EL (cell line): ENCODE measurements at places on chromosomes 6 and 20.

- no peak for DNase-seq
Measured at GRCh38 chr6:164230804-164231203, 816.3 kb downstream of the QKI start.

GRCh38 chr6:3053231-3053508 lies 15.1 kb upstream of the RIPK1 start:
- DNase-seq = no peak

GRCh38 chr20:48098099-48098498 lies 312.8 kb upstream of the SULF2 start:
- no peak for DNase-seq

GRCh38 chr6:112660626-112661025 lies 313.5 kb downstream of the RFPL4B start:
- no peak for DNase-seq

GRCh38 chr6:112118034-112118433 lies 30.6 kb downstream of the FAM229B start:
- no peak for DNase-seq

GRCh38 chr6:37314487-37315156 lies 39.2 kb upstream of the RNF8 start:
- DNase-seq = peak; percentile 33

- DNase-seq = no peak
Measured at GRCh38 chr6:75345413-75345812, 60.8 kb upstream of the TMEM30A start.

GRCh38 chr6:16836144-16836981 lies 75.1 kb upstream of the ATXN1 start:
- peak; percentile 11 for DNase-seq

DNA sequence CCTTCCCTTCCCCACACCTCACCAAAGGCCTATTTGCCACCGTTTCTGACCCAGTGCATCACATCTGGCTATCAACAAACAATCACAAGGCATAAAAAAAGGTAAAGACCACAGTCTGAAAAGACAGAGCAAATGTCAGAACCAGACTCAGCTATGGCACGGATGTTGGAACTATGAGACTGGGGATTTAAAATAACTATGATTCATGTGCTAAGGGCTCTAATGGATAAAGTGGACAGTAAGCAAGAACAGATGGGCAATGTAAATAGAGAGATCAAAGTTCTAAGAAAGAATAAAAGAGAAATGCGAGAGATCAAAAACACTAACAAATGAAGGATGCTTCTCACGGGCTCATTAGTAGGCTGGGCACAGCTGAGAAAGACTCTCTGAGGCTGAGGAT lies 99.5 kb downstream of the LAMP5 start:
- no peak for DNase-seq

DNA sequence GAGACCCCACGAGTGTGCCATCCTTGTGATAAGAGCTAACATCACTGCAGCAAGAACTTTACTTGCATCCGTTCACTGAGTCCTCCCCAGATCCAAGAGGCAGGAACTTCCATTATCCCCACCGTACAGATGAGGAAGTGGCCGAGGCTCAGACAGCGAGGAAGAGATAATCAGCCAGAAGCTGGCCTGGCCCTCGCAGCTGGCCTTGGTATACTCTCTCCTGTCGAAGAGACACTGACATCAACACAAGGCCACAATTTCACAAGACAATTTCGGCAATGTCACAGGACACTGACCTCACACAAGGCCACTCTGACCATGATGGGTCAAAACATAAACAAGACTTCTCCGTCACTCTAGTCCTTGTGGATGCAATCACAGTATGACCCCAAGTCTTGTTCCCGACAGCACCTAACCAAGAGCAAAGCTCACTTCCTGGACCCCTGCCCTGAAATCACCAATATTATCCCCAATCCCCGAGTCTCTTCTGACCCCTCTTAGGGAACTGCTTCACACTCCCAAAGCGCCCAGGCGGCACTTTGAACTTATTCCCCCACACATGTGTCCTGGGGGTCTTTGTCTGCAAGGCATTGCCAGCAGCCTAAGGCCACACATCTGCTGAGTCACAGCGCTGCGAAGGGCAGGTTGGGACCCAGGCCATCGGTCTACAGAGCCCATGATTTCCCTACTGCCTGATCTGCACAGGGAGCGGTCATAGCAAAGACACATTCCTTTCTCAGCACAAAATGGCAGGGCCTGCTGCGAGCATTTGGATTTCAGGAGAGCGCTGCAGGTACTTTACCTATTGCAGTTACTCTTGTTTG lies 14.8 kb upstream of the VAPB start:
- DNase-seq = no peak

DNA sequence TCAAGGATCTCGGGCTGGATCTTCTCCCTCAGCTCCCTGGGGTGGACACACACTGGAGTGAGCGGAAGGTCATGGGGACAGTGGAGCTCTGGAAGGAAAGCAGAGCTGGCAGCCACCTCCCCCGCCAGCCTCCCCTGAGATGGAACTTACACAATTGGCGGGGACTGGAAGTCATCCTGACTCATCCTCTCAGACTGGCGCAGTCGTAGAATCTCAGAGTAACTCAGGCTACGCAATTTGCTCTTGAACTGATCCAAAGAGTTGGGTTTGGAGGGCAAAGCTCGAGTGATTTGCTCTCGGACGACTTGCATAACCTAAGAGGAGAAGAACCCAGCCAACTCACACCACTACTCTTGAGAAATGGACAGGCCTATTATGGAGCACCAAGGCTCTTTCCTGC lies 34.8 kb downstream of the ELMO2 start:
- DNase-seq = no peak

GRCh38 chr20:54345301-54345724 lies 130.1 kb upstream of the DOK5 start:
- peak; percentile 69 for DNase-seq

DNA sequence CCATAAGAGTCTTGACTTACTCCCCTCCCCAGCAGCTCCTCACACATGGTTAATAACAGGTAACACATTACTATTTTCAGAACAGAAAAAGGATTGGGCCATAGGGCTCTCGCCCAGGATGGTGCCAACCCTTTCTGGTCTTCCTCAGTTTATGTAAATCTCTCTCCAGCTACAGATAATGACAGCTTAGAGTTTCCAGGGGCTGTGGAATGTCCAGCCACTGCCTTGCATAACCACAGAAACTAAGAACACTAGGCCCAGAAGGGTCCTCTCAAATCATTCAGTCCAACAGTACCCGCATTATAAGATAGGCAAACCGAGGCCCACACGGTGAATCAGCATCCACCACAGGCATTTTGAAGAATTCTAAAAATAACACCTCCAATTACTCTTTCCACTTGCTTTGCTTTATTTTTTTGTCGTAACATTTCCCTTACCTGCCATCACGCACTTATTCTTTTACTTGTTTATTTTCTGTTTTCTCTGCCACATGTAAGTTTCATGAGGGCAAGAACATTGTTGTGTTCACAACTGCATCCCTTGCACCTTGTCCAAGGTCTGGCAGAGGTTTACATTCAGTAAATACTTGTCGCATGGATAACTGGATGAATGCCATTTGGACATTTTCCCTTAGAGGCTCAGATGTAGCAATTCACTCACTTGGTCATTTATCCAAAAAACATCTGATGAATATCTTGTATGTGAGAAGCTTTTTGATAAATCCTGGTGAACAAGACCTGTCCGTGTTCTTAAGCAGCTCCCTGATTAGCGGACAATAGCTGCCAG lies 6.4 kb upstream of the SDC4 start:
- DNase-seq = peak; percentile 35

DNA sequence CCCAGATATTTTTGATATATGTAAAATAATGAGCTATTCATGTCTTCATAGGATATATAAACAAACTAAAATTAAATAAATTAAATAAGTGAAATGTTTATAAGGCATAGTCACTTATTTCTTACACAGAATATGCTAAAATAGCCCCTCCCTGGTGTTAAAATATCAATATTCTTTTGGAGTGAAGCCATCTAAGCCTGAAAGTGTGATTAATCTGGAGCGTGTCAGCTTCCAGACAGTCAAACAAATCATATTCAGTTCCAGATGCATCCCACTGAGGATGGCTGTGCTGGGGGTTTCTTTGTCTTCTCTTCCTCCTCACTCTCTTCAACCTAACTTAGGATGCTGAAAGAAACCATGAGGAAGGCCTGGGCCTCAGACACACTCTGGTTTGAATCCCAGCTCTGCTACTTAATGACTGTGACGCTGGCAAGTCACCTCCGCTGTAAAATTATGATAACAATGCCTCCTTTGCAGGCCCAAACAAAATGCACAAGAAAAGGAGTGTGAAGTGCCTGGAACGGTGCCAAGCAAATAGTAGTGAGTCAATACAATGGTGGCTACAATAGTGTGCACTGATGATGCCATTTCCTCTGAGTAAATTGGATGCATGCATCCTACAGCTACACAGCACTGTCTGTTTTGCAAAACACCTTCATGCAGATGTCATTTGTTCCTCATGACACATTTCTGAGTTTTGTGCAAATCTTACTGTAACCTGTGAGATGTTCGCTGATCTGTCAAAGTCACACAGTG lies 161.4 kb downstream of the FOXC1 start:
- DNase-seq = peak; percentile 60

DNA sequence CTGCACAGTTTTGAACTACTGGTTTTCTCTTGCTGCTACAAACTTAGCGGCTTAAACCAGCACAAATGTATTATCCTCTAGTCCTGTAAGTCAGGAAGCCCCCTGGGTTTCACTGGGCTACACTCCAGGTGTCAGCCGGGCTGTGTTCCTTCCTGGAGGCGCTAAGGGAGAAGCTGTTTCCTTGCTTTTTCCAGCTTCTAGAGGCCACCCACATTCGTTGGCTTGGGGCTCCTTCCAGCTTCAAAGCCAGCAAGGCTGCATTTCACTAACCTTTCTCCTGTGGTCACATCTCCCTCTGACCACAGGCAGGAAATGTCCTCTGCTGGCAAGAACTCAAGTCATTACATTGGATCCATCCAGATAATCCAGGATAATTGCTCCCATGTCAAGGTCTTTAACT lies 350.6 kb upstream of the PLCB4 start:
- peak; percentile 9 for DNase-seq

DNA sequence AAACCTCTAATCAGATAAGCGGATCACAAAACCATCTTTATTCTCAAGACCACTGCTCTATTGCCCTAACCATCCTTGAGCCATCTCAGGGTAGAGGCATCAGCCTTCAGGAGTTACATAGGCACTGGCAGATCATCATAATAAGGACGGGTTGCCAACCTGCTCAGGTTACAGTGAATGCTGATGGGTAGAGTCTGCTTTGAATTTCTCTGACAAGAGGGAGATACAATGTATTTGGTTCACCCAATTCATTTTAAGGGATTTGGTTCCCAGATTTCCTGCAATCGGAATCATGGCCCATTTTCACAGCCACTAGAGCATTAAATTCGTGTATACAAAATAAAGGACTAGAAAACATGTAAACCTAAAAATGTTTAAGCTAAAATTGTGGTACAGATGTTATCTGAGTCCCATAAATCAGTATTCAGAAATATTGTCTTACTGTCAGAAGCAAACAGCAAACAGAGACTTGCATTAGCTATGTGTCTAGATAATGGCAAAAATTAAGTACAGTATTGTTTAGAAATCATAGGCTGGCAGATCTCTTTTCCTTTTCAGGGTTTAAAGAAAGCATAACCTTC lies 41.9 kb upstream of the TMEM170B start:
- DNase-seq = no peak

DNA sequence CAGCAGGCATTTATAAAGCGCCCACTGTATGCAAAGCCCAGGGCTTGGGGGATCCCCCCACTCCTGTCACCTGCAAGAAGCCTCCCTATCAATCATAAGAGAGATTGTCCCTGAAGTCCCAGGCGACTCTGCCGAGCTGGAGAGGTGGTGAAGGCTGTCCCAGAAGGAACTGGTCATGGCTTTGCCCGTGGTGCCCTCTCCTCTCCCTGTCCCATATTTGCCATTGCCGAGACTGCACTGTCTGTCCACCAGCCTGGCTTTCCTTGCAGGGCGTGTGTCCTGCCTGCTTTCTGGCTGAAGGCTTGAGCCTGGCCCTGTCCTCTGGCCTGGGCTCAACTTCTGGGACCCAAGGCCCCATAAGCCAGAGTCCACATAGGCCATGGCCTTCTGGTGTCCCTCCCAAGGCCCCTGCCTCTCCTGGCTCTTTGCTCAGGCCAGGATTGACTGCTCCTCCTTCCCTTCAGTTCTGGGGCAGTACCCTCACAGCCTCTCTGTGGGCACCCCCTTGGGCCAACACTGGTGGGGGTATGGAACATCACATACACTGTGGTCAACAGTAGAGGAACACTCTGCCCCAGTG lies 46.9 kb downstream of the CPXM1 start:
- DNase-seq = no peak

GRCh38 chr20:61628480-61628879 lies 376.4 kb downstream of the CDH4 start:
- no peak for DNase-seq

GRCh38 chr6:28747631-28748157 lies 176.1 kb downstream of the TRIM27 start:
- peak; percentile 79 for DNase-seq

DNA sequence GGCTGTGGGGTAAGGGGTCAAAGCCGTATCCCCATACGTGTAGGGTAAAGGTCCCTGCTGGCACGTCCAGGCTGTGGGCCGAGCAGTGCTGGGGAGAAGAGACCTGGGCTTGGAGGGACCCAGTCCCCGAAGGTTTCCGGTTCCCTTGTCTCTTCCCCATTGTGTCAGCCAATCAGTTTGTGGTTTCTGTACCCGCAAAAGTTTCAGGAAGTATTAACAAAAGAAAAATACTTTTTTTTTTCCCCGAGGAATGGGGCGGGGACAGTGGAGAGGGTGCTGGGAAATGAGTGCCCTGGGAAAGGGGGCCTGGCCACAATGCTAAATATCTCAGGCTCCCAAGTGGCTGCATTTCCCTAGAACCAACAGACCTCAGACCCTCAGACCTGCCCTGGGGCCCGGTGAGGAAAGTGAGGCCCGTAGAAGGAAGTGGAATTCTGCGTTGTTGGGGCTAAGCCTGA lies 15.2 kb upstream of the AMD1 start:
- no peak for DNase-seq

GRCh38 chr6:133227344-133227743 lies 13.8 kb upstream of the EYA4 start:
- no peak for DNase-seq

GRCh38 chr20:2084703-2085102 lies 16.9 kb upstream of the STK35 start:
- DNase-seq = no peak

DNA sequence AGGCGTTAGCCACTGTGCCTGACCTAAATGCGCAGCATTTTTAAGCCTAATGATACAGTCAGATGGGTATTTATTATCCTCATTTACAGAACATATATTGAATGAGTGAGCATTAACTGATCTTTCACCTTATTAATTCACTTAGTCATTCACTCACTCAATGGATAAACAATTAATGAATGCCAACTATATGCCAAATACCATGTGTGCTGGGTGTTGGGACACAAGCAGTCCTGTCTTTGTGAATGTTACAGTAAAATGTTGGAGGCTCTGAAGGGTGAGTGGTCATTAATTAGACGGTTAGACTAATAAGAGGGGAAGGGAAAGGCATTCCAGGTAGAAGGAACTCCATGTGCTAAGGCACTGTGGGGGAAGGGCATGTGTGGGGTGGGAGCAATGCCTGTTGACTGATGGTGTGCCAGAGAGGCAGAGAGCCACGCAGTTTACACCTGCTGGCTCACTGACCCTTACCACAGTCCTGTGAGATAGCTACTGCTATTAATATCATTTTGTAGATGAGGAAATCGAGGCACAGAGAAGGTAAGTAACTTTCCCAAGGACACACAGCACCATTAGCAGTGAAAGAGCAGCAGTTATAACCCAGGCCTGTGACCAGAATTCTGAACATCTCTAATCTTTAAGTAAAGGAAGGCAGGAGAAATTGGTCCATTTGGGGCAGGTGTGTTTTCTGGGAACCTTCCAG lies 38.7 kb upstream of the B4GALT5 start:
- no peak for DNase-seq
